ENCODE measurements at places on chromosomes 4 and X.

DNA sequence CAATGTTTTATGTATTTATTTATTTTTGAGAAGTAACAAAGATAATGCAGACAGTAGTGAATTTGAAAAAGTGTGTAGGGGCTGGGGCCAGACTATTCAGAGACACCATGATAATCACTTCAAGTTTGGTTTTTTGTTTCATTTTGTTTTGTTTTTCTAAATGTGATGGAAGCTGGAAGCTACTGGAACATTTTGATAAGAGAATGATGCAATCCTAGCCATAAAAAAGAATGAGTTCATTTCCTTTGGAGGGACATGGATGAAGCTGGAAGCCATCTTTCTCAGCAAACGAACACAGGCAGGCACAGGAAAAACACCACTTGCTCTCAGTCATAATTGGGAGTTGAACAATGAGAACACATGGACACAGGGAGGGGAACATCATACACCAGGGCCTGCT, 706.6 kb upstream of the EPHA5 start:
- no peak for DNase-seq

DNA sequence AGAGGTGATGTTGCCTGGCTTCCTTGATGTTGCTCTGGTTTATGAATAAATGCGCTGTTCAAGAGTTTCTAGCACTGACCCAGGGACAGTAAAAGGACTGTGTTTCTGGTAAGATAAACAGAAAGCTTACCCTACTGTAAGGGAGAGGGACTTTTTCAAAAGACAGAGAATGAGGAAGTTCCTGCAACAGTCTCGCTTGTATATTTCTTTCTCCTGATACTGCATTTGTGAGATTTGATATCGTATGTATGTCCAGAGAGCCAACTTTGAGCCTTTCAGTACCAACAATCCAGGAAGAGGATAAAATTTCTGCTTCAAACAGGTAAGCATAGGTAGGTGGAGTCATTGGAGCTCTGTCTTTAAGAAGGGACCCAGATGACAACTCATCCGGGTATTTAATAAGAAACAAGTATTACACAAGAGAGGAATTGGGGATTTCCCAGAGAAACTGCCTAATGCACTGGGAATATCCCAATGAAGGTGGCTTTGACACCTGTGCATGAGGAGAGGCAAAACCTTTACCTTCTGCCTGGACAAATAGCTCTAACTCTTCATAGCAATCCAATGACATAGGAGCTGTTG, 773 bp downstream of the DAPP1 start:
- DNase-seq = no peak

- DNase-seq = no peak
These were observed 37.1 kb upstream of the ELF2 start for GRCh38 chr4:139214039-139214534.

GRCh38 chr4:35461931-35462659, 782.2 kb downstream of the ARAP2 start:
- DNase-seq = no peak

- no peak for DNase-seq
These were observed 586 bp downstream of the HERC5 start for GRCh38 chr4:88457307-88458103.

DNA sequence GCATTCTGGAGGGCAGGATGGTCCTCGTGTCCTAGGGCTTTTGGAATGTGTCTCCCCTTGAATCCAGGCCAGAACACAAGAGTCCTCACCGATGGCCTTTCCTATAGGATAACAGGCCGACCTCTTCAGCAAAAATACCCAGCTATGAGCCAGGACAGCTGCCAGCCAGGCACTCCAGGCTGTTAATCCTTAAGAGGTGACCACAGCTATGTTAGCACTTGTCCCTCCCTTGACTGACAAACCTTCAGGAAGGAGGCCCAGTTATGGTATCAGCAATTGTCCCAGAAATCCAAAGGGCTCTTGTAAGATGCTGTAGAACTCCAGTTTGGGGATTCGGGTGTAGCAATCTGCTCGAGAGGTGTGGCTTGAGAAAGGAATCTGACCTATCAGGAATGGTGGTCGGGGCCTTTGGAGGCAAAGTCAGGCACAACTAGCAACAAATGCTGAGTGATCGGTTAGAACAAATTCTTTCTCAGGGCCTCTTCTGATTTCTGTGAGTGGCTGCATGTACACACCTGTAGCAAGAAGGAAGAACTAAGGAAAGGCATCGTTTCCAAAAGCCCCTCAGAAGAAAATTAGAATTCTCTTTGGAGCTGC, 54.6 kb downstream of the PTCHD1 start:
- no peak for DNase-seq

- no peak for DNase-seq
These were observed 123.5 kb upstream of the FAT4 start for GRCh38 chr4:125191232-125191631.
